ENCODE measurements at places on chromosomes 16 and 17.
A peak's percentile ranks its signal among the peaks of the same experiment; 100 is the strongest.

- H3K4me3 ChIP-seq, result no peak overlapping the region
- H3K27me3 ChIP-seq, result no peaks in the 10 kb centered on the region
- no peaks in the 10 kb centered on the region for H3K36me3 ChIP-seq
- no peaks in the 10 kb centered on the region for H3K4me1 ChIP-seq
These were observed 22.9 kb downstream of the UBN1 start for GRCh38 chr16:4870138-4870671.

GRCh38 chr16:86245351-86245750 lies 265.0 kb upstream of the FOXF1 start:
- no peak overlapping the region for H3K27ac ChIP-seq
- no peak for DNase-seq
- H3K27me3 ChIP-seq, result no peaks in the 10 kb centered on the region
- H3K4me3 ChIP-seq, result no peak overlapping the region
- no peaks in the 10 kb centered on the region for H3K36me3 ChIP-seq
- H3K4me1 ChIP-seq, result no peaks in the 10 kb centered on the region

DNA sequence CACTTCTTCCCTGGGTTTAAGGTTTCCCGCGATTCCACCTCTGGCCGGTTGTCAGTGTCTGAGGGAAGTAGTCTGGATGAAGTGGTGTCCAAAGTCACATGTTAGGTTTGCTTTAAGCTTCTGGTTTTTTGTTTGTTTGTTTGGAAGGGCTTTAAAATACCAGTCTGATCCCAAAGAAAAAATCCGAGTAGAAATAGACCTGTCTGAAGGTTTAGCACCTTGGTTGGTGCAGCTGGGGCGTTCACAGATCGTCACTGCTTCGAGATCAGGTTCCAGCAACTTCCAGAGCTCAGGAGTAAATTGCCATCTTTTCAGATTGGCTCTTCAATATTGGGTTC lies 567 bp downstream of the TMEM97 start:
- H3K4me1 ChIP-seq, result peaks cover 19% of the 10 kb centered on the region
- peak overlapping the region; percentile 60 for H3K27ac ChIP-seq
- H3K27me3 ChIP-seq, result no peaks in the 10 kb centered on the region
- no peak for DNase-seq

- H3K27ac ChIP-seq, result peak overlapping the region; percentile 79
- no peak for DNase-seq
- H3K4me3 ChIP-seq, result peak overlapping the region; percentile 78
- H3K27me3 ChIP-seq, result no peaks in the 10 kb centered on the region
These were observed 1.0 kb downstream of the GDE1 start for GRCh38 chr16:19520861-19521331.

DNA sequence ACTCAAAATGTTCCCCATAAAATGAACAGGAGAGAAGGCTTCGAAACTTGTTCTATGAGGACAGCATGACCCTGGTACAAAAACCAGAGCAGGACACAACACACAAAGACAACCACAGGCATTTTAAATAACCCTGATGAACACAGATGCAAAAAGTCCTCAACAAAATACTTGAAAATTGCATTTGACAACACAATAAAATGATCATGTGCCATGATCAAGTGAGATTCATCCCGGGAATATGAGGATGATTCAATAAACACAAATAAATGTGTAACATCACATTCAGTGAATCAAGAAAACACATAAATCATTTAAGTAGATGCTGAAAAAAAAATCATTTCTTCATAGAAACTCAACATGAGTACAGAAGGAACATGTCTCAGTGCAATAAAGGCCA lies 208.4 kb upstream of the WSB1 start:
- H3K4me3 ChIP-seq, result no peak overlapping the region
- no peak overlapping the region for H3K27ac ChIP-seq
- H3K27me3 ChIP-seq, result no peaks in the 10 kb centered on the region
- DNase-seq, result no peak
- H3K36me3 ChIP-seq, result no peaks in the 10 kb centered on the region

DNA sequence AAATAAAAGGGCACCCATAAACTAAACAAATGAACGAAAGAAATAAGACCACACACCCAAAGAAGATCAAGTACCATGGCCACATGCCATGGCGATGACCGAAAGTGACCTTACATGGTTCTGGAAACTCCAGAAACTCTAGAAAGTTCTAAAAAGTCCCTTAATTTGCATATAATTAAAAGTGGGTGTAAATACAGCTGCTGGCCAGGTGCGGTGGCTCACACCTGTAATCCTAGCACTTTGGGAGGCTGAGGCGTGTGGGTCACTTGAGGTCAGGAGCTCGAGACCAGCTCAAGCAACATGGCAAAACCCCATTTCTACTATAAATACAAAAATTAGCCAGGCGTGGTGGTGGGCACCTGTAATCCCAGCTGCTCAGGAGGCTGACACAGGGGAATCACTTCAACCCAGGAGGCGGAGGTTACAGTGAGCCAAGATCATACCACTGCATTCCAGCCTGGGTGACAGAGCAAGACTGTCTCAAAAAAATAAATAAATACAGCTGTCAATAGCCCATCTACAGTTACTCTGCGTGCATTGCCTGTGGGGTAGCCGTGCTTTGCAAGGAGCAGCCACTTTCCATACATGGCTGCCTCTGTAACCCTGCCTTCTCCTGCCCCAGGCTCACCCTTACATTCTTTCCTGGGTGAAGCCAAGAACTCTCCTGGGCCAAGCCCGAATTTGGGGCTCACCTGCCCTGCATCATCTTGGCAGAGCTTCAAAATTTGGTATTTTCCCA lies 7.2 kb upstream of the ZNF778 start:
- H3K27me3 ChIP-seq, result no peaks in the 10 kb centered on the region
- no peaks in the 10 kb centered on the region for H3K4me1 ChIP-seq
- H3K4me3 ChIP-seq, result no peak overlapping the region
- no peak for DNase-seq
- no peaks in the 10 kb centered on the region for H3K36me3 ChIP-seq
- H3K27ac ChIP-seq, result no peak overlapping the region

DNA sequence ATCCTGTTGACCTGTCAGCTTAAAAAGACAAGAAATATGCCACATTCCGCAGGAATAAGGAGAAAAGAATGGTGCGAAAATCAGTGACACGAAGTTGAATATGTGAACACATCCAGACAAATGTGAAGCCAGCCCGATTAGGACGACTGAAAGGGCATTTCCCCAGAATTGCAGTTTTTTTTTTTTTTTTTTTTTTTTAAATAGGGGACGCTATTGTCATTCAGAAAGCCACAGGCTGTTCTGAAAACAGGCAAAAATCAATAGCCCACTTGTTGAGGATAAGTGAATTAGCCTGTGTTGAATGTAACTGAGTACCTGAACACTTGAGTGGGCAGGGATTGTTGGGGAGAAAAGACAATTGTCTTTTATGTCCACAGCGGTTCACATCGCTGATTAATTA lies 507.1 kb downstream of the WWOX start:
- peak overlapping the region; percentile 28 for H3K27ac ChIP-seq
- no peaks in the 10 kb centered on the region for H3K27me3 ChIP-seq
- H3K4me1 ChIP-seq, result peaks cover 11% of the 10 kb centered on the region
- H3K4me3 ChIP-seq, result no peak overlapping the region

DNA sequence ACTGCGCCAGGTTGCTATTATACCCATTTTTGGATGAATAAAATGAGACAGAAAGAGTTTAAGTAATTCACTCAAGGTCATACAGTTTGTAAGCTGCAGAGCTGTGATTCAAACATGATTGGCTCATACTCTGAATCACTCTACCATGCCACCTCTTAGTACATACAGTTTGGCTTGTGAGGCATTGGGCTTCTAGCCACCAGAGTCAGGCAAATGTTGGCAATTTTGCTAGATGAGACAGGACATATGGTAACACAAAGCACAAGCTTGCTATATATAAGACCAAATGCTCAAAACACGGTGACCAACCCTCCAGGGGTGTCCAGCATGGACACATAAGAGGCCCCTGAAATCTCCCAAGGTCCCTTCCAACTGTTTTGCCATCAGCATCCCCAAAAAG lies 236.0 kb upstream of the IRX5 start:
- no peak overlapping the region for H3K27ac ChIP-seq
- H3K4me1 ChIP-seq, result no peaks in the 10 kb centered on the region
- H3K27me3 ChIP-seq, result no peaks in the 10 kb centered on the region
- H3K36me3 ChIP-seq, result no peaks in the 10 kb centered on the region
- no peak overlapping the region for H3K4me3 ChIP-seq

DNA sequence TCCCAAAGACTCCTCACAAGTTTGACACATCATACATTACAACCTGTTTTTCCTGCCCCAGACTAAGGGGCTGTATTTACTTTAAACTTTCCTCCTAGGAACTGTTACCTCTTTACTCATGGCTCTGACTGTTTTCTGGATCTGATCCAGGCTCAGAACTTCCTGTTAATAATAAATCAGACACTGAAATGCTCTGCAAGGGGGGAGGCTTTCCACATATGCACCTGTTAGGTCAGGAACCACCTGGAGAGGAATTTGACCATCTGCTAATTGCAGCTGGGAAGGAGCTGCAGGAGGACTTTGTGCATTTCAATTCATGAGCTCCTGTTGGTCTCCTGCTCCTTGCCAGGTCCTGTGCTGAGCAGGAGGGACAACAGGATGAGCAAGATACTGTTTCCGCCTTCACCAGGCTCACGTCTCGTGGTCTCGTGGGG lies 476.9 kb upstream of the CDH5 start:
- H3K27ac ChIP-seq, result no peak overlapping the region
- H3K36me3 ChIP-seq, result no peaks in the 10 kb centered on the region
- no peaks in the 10 kb centered on the region for H3K4me1 ChIP-seq
- H3K27me3 ChIP-seq, result no peaks in the 10 kb centered on the region
